ENCODE measurements at places on chromosomes 6 and 20.

DNA sequence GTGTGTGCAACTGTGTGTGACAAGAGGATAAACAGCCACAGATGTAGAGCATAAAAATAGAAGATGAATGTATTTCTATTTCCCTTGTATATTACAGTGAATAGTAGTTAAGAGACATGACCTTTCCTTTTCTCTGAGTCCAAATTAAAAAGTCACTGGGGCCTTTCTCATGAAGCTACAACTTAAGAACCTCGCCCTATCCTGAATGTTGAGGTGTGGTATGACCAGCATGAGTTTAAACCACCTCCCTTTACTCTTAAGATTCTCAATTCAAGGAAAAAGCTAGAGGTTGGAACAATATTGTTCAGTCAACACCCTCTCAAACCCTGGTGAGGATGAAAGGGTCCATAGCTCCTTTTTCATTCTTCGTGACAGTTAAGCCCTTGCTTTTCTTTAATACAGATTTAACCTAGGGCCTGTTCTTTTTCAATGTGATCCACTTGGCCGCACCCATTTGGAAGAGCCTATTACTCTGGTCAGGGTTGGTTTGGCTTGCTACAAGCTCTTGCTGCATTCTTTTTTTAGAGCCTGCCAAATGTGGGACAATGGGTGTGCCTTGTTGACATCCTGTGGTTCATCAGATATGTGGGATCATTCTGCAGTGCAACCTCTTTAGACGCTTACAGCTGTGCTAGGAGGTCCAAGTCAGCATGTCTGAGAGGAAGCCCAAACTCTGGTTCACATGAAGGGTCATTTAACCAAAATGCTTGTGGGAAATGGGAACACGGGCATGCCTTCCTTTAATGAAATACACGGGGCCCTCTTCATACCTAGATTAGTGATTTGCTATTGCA lies 290.0 kb downstream of the HAO1 start:
- peak; percentile 43 for ATAC-seq

- ATAC-seq = no peak
These were observed 175.0 kb downstream of the HAO1 start for GRCh38 chr20:7765221-7765620.

DNA sequence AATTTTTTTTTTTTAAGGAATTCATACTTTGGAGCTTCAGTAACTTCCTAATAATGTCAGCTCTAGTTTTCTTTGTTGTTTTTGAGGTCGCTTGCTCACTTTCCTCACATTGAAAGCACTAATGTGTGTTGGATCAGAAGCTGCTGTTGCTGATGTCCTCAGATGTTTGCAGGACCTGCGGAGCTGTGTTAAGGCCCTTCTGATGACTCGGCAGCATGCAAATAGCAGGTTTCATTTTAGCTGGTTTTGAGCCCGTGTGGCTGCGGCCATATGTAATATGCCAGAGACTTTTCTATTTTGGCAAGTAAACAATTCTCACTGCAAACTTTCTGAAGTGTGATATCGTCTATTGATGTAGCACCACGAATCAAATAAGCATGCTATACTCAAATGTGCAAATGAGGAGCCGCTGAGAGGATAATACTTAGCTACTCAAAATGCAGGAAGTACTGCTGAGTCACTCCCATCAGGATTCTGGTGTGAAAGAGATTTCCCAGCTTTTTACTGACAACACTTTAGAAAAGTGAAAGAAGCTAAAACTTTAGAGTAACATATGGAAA lies 187.8 kb downstream of the SASH1 start:
- peak; percentile 69 for ATAC-seq

- ATAC-seq = peak; percentile 67
These were observed 32.6 kb upstream of the PHACTR3 start for GRCh38 chr20:59571551-59572314.

DNA sequence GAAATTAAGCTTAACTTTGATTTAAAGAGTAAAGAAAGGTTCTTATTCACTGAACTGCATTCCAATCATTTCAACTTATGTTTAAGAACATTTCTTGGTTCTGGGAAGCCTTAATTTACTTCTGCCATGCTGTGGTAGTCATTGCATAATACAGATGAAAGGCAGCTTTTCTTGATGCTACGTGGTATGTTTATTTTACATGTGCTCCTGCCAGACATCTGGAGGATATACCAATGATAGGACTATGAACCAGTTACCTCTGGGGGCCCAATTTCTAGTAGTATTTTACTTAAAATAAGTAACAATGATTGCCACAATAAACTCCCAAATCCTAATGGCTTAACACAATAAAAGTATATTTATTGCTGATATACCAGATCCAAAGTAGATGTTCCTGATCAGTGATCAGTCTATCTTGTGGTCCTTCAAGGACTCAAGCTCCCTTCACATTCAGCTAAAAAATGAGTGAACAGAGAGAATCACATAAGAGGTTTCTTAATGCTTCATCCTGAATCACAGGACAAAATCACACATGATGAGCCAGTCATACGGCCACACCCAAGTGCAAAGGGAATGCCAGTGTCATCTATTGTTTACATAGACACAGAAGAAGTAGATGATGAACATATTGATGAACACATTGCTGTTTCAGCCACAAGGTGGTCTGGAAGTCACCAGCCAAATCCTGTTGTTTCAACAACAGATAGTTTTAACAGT lies 56.5 kb upstream of the CCN2 start:
- no peak for ATAC-seq

- no peak for ATAC-seq
These were observed 397.8 kb downstream of the KIF16B start for GRCh38 chr20:16175322-16175961.

DNA sequence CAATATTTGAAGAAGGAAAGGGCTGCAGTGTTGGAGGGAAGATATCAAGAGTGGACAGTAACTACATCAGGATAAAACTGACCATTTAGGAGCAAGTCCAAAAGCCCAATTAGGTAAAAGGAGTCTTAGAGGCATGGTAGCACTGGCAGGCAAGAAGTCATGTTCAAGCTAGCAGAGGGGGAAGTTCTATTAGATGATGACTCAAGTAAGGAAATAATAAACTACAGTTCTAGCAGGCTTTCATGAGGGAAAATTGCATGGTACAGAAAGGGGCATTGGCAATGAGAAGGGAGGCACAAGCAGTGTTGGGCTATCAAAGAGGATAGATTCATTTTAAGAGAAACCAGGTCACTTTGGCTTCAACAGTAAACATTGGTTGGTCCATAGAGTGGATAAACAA lies 156.1 kb upstream of the PTPRK start:
- no peak for ATAC-seq

DNA sequence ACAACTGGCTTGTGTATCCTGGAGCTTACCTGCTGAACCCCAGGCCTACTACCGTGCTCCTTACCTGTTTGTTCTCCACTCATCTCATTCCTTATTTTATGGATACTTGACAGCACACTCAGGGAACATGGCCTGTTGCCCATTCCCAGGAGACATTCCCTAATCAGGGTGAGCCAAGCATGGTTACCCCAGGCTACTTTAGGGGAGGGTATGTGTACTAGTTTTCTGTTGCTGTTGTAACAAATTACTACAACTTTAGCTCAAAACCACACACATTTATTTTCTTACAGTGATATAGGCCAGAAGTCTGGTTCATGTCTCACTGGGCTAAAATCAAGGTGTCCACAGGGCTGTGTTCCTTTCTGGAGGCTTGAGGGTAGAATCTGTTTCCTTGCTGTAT lies 15.0 kb upstream of the TRAM2 start:
- ATAC-seq = no peak
